ENCODE measurements at places on chromosomes 7 and 10.

- DNase-seq: no peak
Measured at GRCh38 chr10:31426401-31426800, 107.4 kb downstream of the ZEB1 start.

- DNase-seq: no peak
Measured at GRCh38 chr7:149442924-149443323, 17.9 kb downstream of the ZNF777 start.

DNA sequence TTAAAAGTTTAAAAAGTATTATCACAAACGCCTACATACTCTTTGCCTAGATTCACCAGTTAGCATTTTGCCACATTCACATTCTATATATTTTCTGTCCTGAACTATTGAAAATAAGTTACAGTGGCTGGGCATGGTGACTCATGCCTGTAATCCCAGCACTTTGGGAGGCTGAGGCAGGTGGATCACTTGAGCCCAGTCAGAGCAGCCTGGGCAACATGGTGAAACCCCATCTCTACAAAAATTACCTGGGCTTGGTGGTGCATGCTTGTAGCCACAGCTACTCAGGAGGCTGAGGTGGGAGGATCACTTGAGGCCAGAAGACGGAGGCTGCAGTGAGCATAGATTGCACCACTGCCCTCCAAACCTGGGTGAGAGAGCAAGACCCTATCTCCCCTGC is 5.3 kb downstream of the ARPC1A start:
- no peak for DNase-seq

DNA sequence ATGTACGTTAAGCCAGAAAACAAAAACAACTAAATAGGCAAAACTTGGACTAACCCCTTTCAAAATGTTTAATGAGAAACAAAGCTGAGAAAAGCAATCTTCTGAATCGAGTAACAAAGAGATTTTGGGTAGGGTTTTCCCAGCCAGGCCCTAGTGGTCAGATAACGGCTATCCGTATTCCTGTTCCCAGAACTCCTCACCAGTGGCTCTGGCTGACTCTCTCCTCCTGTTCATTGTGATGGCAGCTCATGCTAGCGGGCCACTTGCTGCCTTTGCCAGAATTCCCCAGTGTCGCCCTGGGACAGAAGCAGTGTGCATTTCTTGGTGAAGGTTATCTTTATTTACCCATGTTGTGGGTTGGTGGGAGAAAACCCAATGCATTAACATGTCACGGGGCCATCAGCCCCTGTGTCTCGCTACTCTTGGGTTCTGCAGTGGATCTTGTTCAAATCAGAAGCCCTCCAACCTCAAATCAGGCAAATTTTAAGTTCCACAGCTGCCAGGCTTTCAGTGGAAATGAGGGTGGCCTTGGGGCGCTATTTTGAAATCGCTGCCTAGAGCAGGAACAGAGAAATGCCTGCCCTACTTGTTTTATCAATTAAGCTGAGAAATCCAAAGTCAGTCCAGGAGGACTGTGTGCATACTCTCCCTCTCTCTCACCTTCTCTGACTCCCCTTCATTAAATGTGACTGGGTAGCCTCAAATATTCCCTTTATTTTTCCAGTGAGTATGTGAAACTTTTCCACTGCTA is 164.5 kb upstream of the NPVF start:
- DNase-seq: no peak

- no peak for DNase-seq
Measured at GRCh38 chr10:17033529-17034260, 95.9 kb downstream of the CUBN start.

DNA sequence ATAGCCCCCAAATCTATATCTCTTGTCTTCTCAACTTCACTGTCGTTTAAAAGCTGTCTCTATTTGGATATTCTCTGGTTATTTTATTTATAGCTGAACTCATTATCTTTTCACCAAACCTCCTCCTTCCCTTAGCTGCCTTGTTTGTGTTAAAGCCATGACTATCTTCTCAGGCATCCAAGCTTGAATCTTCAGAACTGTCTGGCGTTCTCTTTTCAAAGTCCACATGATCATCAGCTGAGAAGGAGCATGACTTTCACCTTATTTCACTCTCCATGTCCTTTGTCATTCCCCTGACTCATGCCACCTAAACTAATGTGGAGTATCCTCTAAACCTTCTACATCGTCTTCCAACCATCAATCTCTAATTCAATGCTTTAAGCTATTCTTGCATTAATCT is 5.7 kb upstream of the GLCCI1 start:
- DNase-seq: no peak

DNA sequence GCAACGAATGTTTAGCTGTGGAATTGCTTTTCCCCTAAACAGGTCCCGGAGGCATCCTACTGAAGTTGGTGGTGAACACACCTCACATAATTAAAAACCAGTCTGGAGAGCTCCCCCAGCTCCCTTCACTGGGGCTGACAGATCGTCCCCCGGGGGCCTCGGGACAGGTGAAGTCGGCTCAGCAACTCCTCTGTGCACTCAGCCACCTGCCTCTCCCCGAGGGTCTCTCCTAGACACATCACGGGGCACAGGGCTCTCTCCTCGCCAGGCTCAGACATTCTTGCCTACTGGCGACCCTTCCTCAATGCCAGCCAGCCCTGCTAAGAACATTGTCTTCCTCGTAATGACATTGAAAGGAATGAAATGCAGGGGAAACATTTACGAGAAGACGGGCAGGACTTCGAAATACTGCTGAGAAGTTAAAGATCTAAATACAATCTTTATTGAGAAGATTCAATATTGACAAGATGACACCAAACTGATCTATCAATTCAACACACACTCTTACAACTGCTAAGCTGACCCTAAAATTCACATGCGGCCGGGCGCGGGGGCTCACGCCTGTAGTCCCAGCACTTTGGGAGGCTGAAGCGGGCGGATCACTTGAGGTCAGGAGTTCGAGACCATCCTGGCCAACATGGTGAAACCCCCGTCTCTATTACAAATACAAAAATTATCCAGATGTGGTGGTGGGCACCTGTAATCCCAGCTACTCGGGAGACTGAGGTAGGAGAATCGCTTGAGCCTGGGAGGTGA is 88.1 kb upstream of the DNAAF5 start:
- no peak for DNase-seq

GRCh38 chr7:19248681-19249080 is 103.5 kb upstream of the FERD3L start:
- no peak for DNase-seq

Measured in stimulated activated CD8-positive, alpha-beta memory T cell treated with anti-CD3 and anti-CD28 coated beads, Interleukin-2, amount 100 ng/mL, for 1 hour (primary cell).